NCI-H345 (cell line): ENCODE measurements at places on chromosomes 7 and 10.

- DNase-seq, result no peak
These were observed 55.9 kb upstream of the AHR start for GRCh38 chr7:17242504-17242903.

- DNase-seq, result no peak
These were observed 421.9 kb downstream of the DNAJB6 start for GRCh38 chr7:157758468-157759245.

GRCh38 chr10:28201410-28202400, 101.2 kb downstream of the MPP7 start:
- DNase-seq, result no peak

DNA sequence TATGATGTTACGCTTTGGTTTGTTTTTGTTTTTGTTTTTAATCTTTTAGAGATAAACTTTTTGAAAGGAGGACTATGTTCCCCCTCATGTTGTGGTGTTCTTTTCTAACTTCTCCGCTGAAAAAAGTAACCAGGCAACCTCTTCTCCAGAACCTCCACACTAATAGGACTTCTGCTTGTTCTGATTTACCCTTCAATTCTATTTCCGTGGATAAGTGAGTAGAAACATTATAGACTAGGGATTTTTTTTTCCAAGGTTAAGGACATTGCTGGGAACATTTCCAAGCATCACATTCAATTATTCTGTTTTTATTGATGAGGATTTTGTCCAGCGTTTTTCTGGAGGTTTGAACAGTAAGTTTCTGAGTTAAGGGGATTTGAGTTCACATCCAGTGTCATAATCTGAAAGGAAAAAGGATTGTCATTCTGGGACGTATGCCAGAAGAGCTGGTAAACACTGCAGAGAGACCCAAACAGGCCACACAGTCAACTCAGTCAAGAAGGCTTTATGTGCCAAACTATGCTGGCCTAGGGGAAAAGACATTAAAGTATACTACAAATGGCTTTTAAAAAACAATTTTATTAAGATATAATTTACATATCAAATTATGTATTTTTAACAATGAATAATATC, 28.3 kb upstream of the RALA start:
- peak; percentile 67 for DNase-seq

DNA sequence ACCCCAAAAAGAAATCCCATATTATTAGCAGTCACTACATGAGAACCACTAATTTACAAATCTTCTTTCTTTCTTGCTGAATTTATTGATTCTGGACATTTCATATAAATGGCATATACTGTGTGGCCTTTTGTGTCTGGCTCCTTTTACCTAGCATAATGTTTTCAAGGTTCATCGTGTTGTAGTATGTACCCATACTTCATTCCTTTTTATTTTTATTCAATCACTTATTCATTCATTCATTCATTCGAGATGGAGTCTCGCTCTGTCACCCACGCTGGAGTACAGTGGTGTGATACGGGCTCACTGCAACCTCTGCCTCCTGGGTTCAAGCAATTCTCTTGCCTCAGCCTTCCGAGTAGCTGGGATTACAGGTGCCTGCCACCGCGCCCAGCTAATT, 21.9 kb downstream of the VPS26A start:
- no peak for DNase-seq

DNA sequence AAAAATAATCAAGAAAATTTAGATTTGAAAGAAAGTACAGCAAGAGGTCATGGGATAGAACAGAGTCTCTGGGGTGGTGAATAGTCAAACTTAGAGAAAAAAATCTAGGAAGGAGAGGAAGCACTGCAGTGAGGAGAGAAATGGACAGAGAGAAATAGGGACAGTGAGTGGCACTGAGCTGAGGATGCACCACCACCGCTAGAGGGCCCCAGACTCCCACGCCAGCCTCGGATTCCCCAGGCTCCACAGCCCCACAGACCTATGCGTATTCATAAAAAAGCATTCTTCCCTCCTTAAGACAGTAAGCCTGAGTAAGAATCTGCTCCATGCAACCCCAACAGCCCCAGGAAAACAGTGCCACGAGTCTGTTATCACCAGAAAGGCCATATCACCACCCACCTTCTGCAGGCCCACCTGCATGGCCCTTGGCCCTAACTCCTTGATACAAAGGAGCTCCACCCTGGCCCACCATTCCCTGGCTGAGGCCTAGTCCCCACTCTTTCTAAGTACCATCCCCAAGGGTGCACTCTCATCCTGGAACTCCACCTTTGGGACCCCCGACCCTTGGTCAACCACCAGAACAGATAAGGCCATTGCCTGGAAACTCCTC, 91.0 kb downstream of the ALOX5 start:
- peak; percentile 11 for DNase-seq

- no peak for DNase-seq
These were observed 376.0 kb downstream of the GALNT17 start for GRCh38 chr7:71507680-71508602.

GRCh38 chr10:16902606-16903005, 85.4 kb upstream of the RSU1 start:
- DNase-seq, result no peak

- no peak for DNase-seq
These were observed 231.9 kb upstream of the HABP2 start for GRCh38 chr10:113320987-113321386.
